Stimulated activated CD8-positive, alpha-beta memory T cell treated with anti-CD3 and anti-CD28 coated beads, Interleukin-4, amount 100 ng/mL, for 4 hours (primary cell): ENCODE measurements at places on chromosomes 1 and 21.
A peak's percentile ranks its signal among the peaks of the same experiment; 100 is the strongest.

GRCh38 chr1:240314845-240315801 is 223.4 kb downstream of the FMN2 start:
- DNase-seq: no peak

DNA sequence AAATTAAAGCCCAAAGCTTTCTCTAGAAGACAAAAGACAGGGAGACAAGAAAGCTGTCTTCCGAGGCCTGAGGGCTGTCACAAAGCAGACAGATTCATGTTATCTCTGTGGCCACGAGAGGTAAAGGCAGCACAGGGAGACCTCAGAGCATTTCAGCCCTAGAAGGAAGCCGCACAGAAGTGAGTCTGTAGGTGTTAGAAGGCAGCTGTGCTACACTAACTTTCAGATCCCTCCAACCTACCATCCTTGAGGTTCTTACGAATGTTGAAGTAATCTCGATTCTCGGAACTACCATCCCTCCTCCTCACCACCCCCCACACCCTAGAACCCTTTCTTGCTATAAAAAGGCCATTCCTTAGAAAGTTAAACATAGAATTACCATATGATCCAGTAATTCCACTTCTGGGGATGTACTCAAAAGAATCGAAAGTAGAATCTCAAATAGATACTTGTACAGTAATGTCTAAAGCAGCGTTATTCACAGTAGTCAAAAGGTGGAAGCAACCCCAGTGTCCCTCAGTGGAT is 21.5 kb upstream of the LYST start:
- peak; percentile 21 for DNase-seq

- DNase-seq: no peak
Measured at GRCh38 chr1:6906783-6907182, 121.5 kb downstream of the CAMTA1 start.

GRCh38 chr1:230818367-230818766 is 50.0 kb downstream of the C1orf198 start:
- DNase-seq: no peak

- no peak for DNase-seq
Measured at GRCh38 chr1:6614929-6615785, 1.6 kb downstream of the PHF13 start.

DNA sequence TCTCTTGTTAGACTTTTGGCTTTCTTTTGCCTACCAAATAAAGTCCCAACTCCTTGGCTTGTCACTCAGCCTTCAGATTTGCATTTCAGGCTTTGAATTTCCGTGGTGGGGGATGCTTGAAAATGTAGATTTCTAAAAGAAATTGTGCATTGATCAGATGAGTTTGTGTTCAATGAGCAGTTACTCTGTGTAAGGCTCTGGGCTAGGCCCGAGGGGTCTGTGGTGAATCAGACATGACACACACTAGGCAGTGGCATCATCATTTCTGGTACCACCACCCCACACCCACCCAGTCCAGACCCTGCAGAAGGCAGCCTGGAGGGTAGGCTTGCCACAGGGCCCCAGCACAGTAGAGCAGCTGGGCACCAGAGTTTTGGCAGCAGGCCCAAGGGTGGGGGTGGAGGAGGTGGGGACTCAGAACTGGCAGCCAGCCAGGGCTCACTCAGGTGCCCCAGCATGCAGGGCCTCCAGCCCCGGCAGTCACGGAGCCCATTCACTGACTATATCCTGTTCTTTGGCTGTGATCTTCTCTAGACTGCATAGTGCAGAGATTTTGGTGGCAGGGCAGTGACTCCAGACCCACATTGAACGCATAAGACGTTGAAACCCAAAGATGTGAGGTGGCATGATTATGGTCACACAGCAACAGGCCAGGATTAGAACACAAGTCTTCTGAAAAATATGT is 97.2 kb upstream of the ARTN start:
- peak; percentile 63 for DNase-seq

DNA sequence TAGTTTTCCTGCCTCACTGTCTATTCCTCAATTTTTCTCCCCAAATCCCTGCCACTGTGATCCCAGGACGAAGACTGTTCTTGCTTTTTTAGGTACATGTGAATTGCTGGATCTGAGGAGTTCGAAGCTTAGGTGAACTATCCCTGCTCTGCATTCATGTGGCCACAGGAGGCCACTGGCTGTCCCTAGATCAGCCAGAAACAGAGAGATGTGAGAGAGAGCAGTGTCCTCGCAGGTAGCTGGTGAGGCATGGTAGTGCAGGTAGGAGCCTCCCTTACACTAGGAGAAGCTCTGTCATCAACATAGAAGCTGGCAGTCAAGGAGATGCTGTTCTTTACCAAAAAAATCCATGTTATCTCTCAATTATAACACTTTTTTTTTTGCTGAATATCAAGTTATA is 71.5 kb downstream of the USP24 start:
- DNase-seq: no peak

- no peak for DNase-seq
Measured at GRCh38 chr1:48608882-48609281, 136.9 kb upstream of the SPATA6 start.

- peak; percentile 6 for DNase-seq
Measured at GRCh38 chr1:184387476-184388318, 868 bp downstream of the C1orf21 start.

DNA sequence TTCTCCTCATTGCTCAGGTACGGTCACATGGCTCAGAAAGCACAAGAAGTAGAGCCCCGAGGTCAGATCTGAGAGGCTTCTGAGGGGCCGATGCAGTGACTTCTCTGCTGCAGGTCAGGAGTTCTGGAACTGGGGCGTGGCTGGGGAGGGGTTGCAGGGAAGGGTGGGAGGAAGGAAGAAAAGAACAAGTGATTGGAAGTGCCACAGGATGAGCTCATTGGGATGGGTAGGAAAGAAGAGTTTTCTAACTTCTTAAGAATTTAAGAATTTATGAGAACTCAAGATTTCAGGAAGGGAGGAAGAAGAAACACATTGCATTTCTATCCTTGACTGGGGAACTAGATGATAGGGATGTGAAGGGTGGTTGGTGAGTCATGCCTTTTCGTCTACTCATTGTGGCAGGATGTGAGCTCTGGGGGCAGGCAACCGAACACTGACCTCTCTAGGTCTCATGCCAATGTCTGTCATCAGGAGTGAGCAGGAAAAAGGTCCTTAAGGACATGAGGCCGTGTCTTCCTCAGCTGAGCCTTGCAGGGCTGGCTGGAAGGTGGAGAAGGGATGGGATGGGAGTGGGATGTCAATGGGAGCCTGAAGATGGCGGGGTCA is 497 bp downstream of the FCRLB start:
- DNase-seq: no peak

GRCh38 chr21:33380483-33380998 is 22.7 kb upstream of the IFNGR2 start:
- DNase-seq: peak; percentile 84

- no peak for DNase-seq
Measured at GRCh38 chr21:19922122-19922521, 1076.1 kb upstream of the NCAM2 start.

GRCh38 chr21:32516756-32517649 is 68.3 kb downstream of the TCP10L start:
- DNase-seq: no peak

DNA sequence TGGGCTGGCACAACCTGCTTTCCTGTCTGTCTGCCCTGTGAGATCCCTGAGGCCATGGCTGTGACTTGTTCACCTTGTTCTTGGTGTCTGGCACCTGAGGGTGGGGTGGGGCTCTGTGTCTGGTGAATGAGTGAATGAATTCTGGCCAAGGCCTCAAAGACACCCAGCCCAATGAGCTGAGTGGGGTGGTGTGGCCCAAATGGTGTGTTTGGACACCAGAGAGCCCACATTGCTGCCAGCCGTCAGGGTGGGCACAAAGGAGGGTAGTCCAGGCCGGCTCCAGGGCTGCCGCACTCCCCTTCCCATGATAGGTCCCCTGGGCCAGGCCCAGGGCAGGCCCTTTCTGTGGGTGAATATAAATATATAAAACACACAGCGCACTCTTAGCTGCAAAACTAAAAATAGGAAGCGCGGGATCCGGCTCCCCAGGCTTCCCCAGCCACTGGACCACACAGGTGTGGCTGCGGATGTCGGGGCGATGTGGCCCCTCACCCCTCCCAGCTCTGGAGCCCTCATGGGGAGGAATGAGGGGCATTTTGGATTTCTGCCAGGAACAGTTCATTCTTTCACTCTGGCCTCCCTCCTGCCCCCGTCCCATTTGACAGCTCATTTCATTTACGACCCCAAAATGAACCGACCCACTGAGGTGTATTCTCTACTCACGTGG is 33.3 kb downstream of the RUNX3 start:
- DNase-seq: no peak

- no peak for DNase-seq
Measured at GRCh38 chr1:179707406-179707805, 35.7 kb upstream of the FAM163A start.

DNA sequence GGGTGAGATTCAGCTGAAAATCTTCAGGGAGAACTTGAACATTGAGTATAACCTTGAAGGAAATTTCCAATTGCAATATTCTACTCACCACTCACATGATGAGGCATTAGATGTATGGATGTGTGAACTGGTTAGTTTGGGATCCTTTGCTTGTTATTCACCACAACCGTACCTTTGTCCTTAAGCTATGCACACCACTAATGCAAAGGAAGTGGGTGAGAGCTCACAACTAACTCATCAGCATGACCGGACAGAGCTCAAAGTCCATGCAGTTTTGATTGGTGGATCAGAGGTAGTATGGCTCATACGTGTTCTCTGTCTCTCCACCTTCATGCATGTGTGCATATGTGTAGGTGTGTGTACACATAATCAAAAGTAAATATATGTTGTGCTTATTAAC is 43.5 kb upstream of the MROH9 start:
- DNase-seq: no peak

- no peak for DNase-seq
Measured at GRCh38 chr1:18642278-18643095, 11.8 kb downstream of the PAX7 start.

DNA sequence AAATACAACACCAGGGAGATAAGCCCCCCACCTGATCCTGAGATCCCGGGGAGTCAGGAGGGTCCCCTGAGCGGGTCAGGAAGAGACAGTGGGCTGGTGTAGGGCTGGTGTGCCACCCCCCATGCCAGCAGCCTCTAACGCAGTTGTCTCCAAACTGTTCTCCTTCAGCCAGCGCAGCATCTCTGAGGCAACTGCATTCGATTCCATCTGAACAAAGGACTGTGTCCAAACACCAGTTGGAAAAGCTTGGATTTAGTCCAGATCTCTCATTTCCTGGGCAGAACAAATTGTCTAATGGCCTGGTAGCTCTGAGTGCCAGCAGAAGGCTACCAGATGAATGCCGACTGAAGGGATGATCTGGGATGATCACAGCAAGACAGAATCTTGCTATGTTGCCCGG is 44.1 kb upstream of the EIF4G3 start:
- no peak for DNase-seq

GRCh38 chr1:19793360-19794046 is 6.2 kb downstream of the TMCO4 start:
- no peak for DNase-seq

DNA sequence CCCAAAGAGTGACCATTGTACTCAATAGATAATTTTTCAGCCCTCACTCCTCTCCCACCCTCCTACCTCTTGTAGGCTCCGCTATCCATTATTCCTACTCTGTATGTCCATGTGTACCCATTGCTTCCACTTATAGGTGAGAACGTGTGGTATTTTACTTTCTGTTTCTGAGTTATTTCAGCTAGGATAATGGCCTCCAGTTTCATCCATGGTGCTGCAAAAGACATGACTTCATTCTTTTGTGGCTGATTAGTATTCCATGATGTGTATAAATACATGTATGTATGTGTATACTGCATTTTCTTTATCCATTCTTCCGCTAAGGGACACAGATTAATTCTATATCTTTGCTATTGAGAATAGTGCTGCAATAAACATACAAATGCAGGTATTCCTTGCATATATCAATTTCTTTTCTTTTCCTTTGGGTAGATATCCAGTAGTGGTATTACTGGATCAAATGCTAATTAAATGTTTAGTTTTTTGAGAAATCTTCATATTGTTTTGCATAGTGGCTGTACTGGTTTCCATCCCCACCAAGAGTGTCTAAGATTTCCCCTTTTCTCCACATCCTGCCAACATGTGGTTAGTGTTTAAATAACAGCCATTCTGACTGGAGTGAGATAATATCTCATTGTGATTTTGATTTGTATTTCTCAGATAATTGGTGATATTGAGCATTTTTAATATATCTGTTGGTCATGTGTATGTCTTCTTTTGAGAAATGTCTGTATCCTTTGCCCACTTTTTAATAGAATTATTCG is 4.9 kb downstream of the LY9 start:
- no peak for DNase-seq

DNA sequence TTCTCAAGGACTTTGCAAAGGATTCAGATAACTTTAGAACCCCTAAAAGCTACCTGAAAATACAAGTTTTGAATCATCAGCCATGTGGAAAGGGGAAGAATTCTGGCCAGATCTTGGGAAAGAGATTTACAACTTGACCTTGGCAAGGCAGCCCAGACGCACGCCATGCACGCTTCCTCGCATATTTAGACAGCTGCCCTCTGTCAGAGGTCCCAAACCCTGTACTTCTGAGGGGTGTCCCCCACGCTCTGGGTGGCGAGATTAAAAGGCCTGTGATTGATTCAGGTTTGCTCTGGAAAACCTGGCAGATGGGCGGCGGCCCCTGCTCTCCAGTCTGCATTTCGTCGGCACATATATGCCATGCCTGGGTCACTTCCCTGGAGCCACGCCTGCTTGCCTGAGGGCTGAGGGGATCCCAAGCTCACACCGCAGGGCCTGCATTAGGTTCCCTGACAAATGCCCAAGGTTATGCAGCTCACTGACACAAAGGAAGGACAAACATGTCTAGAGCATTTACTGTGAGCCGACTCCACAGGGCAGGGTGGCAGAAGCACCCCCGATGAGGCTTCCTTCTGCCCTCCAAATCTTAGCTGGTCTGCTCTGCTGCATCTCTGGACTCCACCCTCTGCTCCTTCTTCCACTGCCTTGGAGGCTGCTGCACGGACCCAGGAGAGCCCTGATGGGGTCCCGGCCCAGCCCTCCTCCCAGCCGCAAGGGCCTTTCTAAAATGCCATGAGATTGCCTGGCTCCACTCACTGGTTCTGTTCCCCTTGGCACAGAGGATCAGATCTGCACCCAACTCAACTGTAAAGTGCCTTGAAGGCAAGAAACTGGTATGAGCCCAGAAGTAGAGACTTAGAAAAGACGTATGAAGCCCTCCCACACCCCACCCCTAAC is 103.9 kb downstream of the BCAR3 start:
- no peak for DNase-seq

- DNase-seq: no peak
Measured at GRCh38 chr1:53176452-53177208, 20.0 kb upstream of the CPT2 start.

GRCh38 chr1:180195916-180196315 is 34.1 kb upstream of the LHX4 start:
- no peak for DNase-seq

DNA sequence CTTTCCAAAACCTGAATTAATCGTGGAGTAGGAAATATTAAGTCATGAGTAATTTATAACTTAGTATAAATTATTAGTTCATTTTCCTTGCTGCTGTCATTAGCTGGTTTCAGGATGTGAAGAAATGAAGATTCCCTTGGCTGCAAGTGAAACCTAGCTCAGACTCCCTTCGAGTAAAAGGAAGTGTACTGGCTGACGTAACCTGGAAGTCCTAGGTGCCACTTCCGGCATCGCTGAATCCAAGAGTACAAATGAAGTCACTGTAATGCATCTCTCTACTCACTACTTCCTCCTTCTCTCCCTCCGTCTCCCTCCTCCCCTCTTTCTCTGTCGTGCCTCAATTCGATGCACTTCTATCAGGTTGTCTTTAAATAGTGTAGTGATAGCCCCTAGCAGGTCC is 28.8 kb downstream of the ZP4 start:
- DNase-seq: no peak

- no peak for DNase-seq
Measured at GRCh38 chr1:216560527-216560926, 137.3 kb upstream of the USH2A start.
